Keratinocyte (primary cell): ENCODE measurements at places on chromosomes 3 and 15.

DNA sequence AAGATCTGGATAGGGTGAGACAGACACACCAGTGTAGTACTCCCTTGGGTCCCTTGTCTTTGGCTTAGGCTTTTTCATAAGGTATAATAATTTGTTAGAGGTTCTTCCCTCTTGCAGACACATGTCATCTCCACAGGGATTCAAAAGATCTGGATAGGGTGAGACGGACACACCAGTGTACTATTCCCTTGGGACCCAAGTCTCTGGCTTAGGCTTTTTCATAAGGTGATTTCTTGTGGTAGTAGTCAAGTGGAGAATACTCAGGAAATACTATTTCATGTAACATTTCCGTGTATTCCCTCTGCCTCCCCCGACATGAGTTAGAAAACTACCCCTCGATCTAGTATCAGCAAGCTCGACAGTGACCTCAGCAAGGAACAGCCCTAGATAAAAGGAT lies 954 bp upstream of the MAPKBP1 start:
- no peak for DNase-seq

DNA sequence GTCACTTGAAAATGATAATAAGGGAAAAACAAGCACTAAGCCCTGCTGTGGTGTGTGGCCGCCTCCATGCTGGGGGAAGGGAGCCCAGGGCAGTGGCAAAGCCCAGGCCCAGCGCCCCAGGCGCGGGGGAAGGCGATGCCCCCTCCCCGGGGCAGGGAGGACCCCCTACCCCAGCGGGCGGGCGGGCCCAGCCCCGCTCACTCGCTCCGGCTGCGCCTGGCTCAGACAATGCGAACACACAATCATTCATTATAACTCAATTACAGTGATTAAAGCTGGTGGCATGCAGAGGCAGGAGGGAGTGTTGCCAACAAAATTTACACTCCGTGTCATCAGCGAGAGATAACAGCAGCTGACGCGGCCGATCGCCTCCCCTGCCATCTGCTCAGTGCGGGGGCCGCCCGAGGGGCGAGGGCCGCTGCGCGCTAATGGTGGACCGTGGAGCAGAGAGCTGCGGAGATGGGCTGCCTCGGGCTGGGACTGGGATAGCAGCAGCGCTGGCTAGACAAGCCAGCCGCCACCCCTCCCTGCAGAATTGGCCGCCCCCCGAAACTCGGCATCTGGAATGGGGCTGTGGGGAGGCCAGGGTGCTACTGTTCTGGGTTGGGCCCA lies 64.1 kb downstream of the TLE3 start:
- no peak for DNase-seq

GRCh38 chr3:140152851-140153639 lies 218.1 kb downstream of the CLSTN2 start:
- DNase-seq = no peak

DNA sequence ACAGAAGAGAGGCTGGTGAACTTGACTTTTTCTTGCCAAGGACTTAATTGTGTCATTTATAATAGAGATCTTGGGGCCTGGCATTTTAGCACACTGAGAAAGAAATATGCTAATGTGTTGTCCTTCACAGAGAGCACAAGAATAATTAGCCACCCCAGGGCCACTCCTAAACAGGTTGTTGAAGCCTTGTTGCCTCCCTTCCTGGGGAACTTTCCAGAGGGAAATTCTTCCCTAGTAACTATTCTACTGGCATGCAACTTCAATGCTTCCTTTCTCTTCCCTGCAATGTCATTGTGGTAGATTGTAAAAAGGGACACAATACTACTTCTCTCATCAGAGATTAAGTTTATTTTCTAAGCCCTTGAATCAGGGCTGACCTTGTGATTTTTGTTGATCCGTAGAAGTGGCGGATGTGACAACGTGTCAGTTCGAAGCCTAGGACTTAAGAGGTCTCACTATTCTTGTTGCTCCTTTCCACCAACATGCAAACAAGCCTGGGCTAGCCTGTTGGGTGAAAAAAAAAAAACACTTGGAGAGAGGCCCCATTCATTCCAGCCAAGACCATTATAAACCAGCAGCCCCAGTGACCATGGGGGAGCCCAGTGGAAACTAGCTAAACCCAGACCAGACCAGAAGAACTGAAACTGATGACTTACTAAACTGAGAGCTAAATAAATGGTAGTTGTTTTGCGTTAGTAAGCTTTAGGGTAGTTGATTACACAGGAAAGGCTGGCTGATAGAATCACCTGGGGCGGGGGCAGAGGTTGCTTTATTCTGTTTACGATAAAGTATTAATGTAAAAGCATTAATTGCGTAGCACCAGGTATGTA lies 287.2 kb downstream of the SHQ1 start:
- no peak for DNase-seq

DNA sequence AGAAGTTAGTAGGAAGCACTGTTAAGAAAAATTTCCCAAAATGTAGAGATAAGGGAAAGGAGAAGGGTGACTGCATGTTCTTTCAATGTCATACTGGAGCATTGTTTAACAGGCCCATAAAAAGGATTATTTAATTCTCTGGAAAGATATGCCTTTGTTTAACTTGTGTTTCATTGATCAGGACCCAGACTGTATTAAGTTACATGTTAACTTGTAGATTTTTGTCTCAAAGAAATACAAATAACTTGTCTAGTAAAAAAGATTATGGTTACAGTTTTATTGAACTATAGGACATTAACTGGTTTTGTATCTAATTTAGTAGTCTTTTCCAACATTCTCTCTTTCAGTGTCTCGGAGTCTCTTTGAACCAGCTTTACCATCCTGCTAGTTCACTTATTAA lies 49.7 kb upstream of the LMOD3 start:
- DNase-seq = no peak

- DNase-seq = no peak
Measured at GRCh38 chr3:24047513-24047912, 102.4 kb downstream of the NR1D2 start.

DNA sequence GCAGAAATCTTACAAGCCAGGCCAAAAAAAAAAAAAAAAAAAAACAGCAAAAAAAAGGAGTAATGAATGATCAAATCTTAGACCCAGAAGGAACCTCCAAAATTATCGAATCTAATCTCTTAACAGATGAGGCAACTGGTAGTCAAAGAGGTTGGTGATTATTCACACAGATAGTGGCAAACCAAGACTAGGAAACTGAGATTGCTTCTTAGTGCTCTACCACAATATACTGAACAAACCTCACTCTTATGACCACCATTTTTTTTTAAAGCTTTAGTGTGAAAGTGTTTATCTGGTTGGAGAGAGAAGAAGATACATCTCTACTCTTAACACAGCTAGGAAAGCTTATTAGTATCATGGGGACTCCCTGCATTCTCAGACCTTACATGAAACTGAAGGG lies 17.3 kb downstream of the ATOSA start:
- DNase-seq = no peak

DNA sequence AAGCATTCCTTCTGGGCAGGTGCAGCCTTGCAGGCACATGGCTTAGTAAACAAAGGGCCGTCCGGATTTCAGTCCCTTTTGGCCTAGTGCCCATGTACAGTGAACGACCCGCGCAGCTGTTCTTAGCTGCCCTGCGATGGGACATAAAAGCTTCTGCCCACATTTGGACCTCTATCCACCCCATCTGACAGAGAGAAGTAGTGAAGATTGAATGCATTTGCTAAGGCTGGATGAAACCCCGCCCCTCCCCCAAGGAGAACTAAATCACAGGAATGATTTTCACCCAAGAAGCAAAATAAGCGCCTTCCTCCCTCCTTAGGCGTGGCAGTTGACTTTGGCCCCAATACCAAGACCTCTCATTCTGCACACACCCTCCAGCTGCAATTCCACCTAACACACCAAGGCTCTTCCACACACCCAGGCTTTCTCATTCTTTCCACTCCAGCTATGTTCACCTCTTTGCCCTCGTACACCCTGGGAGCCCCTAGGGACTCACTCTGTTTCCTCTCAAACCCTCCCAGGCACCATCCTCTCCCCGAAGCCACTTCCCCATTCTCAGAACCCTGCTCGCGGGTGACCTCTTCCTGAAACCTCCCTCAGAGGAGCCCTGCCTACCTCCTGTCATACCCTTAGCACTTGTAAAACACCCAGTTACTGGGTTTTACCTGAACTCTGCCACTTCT lies 14.1 kb upstream of the HRH1 start:
- no peak for DNase-seq

- DNase-seq = no peak
Measured at GRCh38 chr3:45623393-45623792, 28.8 kb downstream of the LIMD1 start.
